ENCODE measurements at places on chromosomes 16 and 17.

DNA sequence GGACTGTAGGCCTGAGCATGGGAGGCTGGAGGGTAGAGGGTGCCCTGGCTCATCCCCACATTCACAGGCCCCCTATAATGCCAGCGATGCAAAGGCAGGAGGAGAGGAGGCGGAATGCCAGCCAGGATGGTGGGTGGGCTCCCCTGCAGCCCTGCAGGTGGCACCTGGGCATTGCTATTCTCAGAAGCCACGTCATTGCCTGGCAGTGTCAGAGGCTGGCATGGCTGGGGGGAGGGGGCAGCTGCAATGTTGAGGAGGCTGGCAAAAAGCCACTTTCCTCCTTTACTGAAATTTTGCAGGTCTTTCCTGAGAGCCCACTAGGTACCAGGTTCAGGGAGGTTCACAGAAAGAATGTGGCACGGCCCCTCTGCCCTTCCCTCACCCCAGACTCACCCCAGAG lies 36.2 kb downstream of the RAB11FIP4 start:
- no peak for DNase-seq

DNA sequence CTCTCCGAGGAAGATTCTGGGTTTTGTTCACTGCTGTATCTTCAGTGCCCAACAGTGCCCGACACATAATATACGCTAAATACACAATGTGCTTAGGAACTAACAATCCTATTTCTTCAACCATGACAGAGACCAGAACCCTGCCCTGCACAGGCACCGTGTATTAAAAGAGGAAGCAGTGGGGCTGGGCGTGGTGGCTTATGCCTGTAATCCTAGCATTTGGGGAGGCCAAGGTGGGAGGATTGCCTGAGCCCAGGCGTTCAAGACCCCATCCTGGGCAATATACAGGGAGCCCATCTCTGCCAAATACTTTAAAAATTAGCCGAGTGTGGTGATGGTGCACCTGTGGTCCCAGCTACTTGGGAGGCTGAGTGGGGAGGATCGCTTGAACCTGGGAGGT lies 19.3 kb downstream of the ARL2BP start:
- no peak for DNase-seq

DNA sequence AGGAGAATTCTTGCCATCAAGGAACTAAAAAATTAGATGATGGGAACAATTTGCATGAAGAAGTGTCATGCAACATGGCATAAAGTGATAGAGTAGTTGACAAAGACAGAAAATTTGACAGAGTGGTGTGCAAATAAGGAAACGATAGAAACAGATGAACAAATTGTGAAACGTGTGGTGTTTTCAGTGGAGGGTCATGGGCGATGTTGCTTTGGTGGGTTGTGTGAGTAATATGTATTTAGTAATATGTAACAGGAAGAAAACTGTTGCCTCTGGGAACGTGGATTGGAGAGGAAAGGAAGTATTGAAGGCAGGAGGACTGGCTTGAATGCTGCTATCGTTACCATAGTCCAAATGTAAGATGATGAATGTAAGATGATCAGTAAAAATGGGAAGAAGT lies 3.6 kb downstream of the COX10 start:
- DNase-seq, result no peak

DNA sequence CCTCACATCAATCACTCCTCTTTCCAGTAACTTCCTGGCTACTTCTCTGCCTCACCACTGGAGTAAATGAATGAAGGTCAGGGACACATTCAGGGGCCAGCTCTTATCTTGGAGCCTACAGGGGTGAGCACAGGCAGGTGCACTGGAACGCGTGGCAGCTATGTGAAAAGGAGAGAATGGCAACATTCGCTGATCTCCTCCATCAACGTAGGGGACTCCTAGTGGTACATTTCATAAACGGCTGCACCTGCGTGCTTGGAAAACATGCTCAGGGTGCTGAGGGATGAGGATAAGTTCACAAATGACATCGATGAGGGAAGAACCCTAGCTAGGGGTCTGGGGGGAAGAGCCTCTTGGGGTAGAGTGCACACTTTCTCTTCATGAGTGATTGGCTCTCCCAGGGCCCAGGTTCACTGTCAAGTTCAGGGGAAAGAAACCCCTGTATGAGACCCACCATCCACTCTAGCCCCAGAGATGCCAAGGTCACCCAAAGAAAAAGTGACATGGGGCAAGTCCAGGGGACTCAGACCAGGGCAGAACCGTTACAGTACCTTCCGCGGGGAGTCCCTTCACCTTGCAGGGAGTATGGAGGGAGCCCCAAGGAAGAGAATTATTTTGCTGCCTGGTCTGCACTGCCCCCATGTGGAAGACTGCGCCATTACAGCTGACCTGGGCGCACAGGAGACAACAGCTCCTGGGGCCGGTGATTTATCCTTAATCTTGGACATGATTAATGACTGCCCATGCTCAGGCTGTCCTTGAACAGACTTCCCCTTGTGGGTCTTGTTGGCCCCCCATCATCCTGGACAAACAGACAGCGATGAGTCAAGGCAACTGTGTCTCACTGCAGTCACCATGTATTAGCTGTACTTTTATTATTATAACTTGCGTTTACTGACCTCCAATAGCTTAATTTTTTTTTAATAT lies 30.1 kb downstream of the VAC14 start:
- DNase-seq, result peak; percentile 46

- DNase-seq, result no peak
These were observed 104.3 kb upstream of the DNAH9 start for GRCh38 chr17:11493936-11494335.

- peak; percentile 49 for DNase-seq
These were observed 3.4 kb downstream of the STH start for GRCh38 chr17:46002311-46002972.

GRCh38 chr17:12627781-12628451 lies 37.8 kb upstream of the MYOCD start:
- no peak for DNase-seq

DNA sequence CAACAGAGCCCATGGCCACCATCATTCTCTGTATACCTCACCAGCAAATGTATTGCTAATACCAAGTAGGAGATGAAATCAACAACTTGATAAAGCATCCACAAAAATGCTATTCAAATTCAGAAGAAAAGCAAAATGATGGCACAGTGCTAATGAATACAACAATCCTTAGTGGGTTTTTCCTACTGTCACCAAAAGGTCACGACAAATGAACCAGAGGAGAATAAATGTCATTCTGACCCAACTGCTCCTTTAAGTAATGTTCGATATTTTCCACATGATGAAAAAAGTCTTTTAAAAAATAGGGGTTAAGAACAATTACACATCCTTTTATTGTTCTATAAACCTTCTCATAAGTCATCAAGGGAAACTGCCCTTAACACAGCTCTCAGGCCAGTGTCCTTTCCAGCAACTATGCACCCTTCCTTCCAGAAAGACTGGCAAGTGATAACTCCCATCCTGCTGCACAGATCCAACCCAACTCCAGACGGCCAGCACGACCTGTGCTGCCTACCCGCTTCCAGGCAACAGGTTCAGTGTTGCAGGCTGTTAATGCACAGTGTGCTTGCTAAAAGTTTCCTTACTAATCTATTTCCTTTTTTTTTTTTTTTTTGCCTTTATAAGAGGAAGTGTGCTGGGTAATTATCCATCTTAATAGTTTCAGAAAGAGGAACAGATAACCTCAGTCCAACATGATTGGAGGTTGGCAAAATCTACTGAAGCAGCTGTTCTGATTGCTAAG lies 15.4 kb downstream of the FBXO31 start:
- DNase-seq, result no peak

GRCh38 chr17:39603304-39604016 lies 4.3 kb downstream of the NEUROD2 start:
- DNase-seq, result no peak

- DNase-seq, result peak; percentile 45
These were observed 61.3 kb upstream of the KIFC3 start for GRCh38 chr16:57863434-57864160.

GRCh38 chr16:88724855-88725555 lies 18.7 kb downstream of the CTU2 start:
- no peak for DNase-seq

DNA sequence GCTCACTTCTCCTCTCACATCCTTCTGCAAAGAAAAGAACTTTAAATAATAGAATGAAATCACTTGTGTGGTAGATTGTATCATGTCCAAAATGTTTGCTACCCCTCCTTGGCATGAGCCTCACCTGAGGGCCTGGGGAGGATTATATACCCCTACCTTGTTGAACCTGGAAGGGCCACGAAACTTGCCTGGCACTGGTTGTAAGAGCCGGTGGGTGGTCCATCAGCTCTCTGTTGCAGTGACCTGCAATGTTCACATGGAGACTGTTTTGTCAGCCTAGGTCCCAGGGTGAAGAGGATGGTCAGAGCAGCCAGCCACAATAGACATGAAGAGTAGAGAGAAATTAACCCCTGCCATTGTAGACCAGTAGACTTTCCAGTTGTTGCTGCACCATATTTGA lies 10.2 kb downstream of the RSAD1 start:
- DNase-seq, result no peak

- peak; percentile 72 for DNase-seq
These were observed 48.2 kb upstream of the CDC42EP4 start for GRCh38 chr17:73359987-73360410.

DNA sequence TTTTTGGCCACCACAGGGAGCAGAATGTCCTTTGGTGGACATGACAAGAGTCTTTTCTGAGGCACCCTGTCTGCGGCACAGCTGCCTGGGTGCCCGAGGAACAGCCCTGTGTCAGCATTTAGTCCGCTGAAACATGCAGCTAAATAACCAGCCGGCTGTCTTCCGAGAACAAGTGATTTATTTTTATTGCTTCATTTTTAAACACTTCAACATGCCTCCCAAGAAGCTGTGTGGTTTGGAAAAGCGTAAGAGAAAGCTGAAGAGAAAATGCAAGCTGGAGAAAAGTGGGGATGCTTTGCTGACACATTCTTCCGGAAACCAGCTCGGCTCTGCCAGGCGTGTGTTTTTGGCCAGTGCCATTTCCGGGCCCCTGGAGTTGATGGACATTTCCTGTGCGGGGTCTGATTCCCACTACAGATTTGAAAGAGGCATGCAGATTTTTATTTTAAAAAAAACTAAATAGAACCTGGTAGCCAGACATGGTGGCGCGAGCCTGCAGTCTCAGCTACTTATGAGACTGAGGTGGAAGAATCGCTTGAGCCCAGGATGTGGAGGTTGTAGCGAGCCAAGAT lies 94.7 kb downstream of the SEC14L1 start:
- peak; percentile 45 for DNase-seq

GRCh38 chr17:43808076-43808475 lies 24.9 kb downstream of the MPP3 start:
- DNase-seq, result no peak

- no peak for DNase-seq
These were observed 47.9 kb downstream of the COPRS start for GRCh38 chr17:31811101-31811500.

- DNase-seq, result peak; percentile 77
These were observed 63.5 kb upstream of the PVALEF start for GRCh38 chr17:81101614-81102306.

GRCh38 chr16:66605979-66606751 lies 1.7 kb downstream of the CMTM3 start:
- DNase-seq, result no peak

- DNase-seq, result no peak
These were observed 29.8 kb upstream of the RASD1 start for GRCh38 chr17:17525956-17526355.

DNA sequence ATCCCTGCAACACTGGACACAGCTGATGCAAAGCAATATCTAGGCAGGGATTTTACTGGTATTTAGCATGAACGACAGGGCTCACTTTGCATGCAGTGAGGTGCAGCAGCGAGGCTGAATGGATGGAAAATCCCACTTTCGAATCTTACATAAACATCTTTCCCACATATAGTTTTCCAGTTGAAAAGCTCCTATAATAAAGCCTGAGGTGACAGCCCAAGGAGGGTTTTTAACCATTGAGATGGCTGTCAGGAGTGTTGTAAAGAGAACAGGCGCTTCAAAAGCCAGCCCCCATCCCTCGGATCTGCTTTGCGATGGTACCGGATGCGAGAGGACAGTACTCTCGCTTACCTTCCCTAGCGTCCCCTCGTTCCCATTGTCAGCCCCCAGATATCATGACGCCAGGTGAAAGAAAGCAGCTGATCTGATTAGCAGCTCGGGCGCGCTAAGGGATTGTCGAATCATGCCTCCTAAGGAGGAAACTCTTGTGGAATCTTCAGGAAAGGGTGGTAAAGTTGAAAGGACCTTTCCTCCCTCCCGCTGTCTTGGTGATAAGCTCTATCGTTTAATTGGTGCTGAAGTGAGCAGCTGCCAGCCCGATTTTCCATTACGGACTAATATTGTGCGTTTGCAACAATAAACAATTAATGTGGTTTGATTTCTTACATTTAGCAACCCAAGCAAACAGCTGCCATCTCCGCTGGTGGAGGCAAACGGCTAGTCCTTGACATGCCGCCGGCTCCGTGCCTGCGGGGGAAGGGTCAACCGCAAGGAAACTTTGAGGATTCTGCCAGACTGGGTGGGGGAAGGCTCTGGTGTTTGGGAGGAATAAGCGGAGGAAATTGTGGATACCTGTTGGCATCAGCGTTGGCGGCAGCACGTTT lies 1.8 kb downstream of the CDH8 start:
- no peak for DNase-seq

- no peak for DNase-seq
These were observed 20.9 kb downstream of the SOCS1 start for GRCh38 chr16:11234884-11235702.

GRCh38 chr17:38451030-38451839 lies 23.0 kb downstream of the ARHGAP23 start:
- peak; percentile 65 for DNase-seq

DNA sequence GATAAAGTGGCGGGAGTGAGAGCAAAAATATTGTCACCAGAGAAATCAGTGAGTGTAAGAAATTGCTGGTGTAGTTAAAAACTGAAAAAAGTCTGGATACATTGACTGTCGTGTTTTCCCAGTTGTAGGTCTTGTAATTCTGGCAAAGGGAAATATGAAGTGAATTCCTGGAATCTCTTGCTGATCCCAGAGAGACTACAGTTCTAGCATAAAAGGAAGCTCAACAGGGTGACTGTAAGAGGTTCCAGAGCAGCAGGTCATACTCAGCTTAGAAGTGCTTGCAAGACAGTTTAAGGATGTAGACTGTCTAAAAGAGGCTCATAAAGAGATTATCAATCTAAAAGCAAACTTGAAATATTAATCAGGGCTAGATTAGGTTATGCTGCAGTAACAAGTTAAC lies 290.8 kb upstream of the HSBP1 start:
- no peak for DNase-seq

DNA sequence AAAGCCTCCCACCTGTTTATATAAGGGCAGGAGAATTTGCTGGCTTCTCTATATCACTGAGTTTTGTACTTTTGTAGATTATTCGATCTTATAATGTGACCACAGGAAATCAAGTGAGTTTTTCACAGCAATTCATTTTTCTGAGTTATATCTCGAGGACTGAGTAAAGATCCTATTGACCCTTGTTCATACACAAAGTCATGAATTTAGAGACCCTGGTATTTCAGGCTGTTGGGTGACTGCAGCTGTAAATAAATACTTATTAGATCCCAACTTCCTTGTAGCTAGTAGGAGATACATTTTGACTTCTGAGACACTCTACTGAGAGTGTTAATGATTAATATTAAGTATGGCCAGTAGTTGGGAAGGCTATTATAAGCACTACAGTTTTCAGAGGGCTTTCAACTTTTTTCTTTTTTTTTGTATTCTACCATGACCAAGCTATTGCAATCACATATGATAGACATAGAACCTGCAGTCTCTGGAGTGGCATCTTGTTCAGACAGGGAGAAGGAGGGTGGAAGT lies 3.2 kb upstream of the KRT20 start:
- DNase-seq, result no peak

All from left ventricle myocardium inferior (tissue), 1 donor.